Endodermal cell (in vitro differentiated cells): ENCODE measurements at places on chromosomes 5 and 9. TPM values are rescaled to one million over a fixed set of nuclear protein-coding genes. Genes with fewer than 3 reads are reported as not detected.
A peak's percentile ranks its signal among the peaks of the same experiment; 100 is the strongest.

THOC3 gene
- 52.3 to 73.7 TPM (median 66.7 TPM) in 3 replicates for total RNA-seq

MTMR12 gene
- total RNA-seq = 22.8 to 33.3 TPM (median 31.0 TPM) in 3 replicates

GOLPH3 gene
- 78.3 to 89.6 TPM (median 89.4 TPM) in 3 replicates for total RNA-seq

SPATA31C1 gene
- not detected in 3 replicates for total RNA-seq

SV2C gene
- total RNA-seq = not detected in 3 replicates

FANCG gene
- 85.9 and 94.7 TPM in 2 replicates for total RNA-seq

OCLN gene
- total RNA-seq = 124 to 142 TPM (median 134 TPM) in 3 replicates

LRRC19 gene
- not detected in 3 replicates for total RNA-seq

DNA sequence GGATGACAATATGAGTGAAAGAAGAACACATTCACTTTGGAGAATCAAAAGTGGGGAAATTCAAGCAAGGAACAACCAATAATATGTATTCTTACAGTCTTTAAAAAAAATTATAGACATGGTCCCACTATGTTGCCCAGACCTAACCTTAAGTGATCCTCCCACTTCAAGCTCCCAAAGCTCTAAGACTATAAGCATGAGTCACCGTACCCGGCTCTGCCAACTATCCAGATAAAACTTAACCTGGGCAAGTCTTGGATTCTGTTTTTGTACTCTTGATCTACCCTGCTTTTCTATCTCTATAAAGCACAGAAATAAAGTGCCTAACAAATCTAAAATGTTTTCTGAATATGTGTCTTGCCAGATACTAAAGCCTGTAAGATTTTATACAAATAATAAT lies 30.9 kb downstream of the CEMIP2 start:
- H3K27ac ChIP-seq = no peak overlapping the region
- peaks cover 4% of the 10 kb centered on the region for H3K4me1 ChIP-seq
- peaks cover 52% of the 10 kb centered on the region for H3K36me3 ChIP-seq
- no peak overlapping the region for H3K4me3 ChIP-seq
- H3K27me3 ChIP-seq = no peaks in the 10 kb centered on the region

GRCh38 chr5:37391591-37391990 lies 12.5 kb downstream of the WDR70 start:
- H3K27ac ChIP-seq = no peak overlapping the region
- H3K4me1 ChIP-seq = no peaks in the 10 kb centered on the region
- H3K27me3 ChIP-seq = no peaks in the 10 kb centered on the region
- DNase-seq = no peak
- no peak overlapping the region for H3K4me3 ChIP-seq

DNA sequence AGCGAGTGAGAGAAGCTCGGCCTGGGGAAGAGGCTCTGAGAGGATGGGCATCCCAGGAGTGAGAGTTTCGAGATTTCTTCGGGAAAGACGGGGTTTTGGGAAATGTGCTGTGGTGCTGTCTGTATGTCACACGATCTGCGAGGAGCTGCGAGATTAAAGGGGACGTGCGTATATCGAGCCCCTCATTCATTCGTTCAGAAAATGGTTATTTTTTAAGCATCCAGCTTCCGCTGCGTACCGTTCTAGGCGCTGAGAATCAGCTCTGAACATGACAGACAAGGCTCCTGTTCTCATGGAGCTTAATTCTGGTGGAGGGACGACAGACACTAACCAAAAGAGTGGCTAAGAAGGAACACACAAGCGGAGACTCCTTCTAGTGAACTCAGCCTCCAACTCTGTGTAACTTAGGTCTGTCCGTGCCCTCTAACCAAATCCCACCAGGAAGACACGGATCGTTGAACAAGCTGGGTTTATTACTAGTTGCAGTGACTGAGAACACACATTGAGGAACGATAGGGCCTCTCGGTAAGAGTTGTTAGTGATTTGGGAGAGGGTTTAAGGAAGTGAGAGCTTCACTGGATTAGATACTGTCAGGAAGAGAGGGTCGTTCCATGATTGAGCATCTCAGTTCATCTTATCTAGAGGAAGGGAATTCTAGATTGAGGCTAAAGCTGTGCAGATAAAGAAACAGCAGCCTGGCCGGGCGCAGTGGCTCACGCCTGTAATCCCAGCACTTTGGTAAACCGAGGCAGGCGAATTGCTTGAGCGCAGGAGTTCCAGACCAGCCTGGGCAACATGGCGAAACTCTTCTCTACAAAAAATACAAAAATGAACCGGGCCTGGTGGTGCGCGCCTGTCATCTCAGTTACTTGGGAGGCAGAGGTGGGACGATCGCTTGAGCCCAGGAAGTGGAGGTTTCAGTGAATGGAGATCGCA lies 1.0 kb upstream of the FBXW11 start:
- peaks cover 19% of the 10 kb centered on the region for H3K4me1 ChIP-seq
- peak; percentile 71 for DNase-seq
- H3K36me3 ChIP-seq = no peaks in the 10 kb centered on the region
- H3K27me3 ChIP-seq = no peaks in the 10 kb centered on the region

DNA sequence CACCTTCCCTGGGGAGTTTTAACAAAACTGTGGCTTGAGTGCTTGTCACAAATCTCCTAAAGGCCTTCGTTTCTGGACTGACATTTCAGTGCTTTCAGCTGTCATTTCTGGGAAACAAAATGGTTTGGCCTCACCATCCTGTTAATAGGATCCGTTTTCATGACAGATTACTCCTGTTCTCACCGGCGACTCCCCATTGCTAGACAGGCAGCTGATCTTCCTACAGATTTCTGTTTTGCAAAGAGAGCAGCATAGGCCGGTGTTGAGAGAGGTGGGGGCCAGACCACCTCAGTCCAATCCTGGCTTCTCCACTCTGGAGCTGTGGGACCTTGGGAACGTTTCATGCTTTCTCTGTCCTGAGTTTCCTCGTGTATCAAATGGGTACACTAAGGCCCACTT lies 75.5 kb upstream of the OTULINL start:
- DNase-seq = no peak
- H3K4me3 ChIP-seq = no peak overlapping the region
- no peaks in the 10 kb centered on the region for H3K4me1 ChIP-seq
- peaks cover 16% of the 10 kb centered on the region for H3K36me3 ChIP-seq
- H3K27ac ChIP-seq = no peak overlapping the region
- H3K27me3 ChIP-seq = no peaks in the 10 kb centered on the region

DNA sequence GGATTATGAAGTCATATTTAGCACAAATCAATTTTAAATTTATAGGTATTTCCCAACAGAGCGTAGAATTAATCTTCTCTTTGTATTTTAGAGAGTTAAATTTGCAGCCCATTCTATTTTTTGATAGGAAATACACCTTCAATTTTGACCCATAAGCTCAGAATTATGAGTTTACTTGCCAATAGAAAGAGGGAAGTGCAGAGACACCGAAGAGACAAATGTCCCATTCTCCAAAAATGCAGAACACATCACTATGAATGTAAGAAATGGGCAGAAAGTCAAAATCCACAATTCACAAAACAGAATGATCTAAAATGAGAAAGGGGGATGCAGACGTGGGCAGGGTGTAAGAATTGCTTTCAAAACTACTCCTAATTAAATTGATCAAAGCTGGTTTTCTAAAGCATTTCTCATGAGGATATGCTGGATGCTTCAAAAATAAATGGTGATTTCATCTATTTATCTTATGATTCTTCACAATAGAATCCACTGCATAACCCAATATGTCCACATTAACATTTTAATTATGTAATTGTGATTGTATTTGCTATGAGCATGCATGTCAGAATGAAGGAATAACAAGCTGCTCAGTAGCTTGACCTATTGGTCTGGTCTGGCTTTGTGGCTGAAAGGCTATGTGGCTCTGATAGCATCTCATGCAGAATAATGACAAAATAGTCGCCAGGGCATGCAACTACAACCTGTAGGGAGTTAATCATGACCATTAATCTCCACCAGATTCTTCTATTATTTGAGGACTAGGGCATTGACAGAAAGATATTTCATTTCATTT lies 550.1 kb upstream of the CDH18 start:
- no peaks in the 10 kb centered on the region for H3K4me1 ChIP-seq
- H3K36me3 ChIP-seq = no peaks in the 10 kb centered on the region
- H3K4me3 ChIP-seq = no peak overlapping the region
- no peak for DNase-seq
- H3K27ac ChIP-seq = no peak overlapping the region
- H3K27me3 ChIP-seq = no peaks in the 10 kb centered on the region

DNA sequence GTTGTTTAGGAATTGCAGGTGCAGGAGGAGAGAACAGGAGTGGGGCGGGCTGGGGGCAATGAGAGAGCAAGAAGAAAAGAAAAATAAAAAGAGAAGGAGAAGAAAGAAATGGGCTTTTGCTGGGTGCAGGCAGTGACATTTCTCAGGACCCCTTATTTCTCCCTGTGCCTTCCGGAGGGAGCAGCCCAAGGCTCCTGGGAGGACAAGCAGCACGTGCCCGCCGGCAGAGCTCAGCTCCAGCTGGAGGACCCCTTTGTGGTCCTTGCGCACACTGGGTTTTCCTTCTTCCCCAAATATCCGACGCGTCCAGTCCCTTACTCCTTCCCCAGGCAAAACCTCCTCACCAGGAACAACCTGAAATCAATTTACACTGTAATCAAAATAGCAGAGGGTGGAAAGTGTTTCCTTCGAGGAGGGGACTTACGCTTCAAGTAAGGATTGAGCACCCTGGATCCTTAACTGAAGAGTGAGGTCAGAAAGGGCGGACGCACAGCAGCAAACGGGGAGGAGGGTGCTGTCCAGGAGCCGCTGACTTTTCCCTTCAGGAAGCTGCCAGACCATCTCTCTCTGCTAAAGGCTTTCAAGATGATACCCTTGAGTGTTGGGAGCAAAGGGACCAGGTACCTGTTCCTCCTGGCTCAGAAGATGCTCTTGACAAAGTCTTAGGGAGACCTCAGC lies 2.1 kb downstream of the BTNL9 start:
- no peak overlapping the region for H3K27ac ChIP-seq
- H3K4me3 ChIP-seq = no peak overlapping the region
- H3K4me1 ChIP-seq = no peaks in the 10 kb centered on the region
- H3K36me3 ChIP-seq = no peaks in the 10 kb centered on the region
- DNase-seq = no peak

- H3K4me3 ChIP-seq = no peak overlapping the region
- no peaks in the 10 kb centered on the region for H3K36me3 ChIP-seq
- peaks cover 14% of the 10 kb centered on the region for H3K4me1 ChIP-seq
- no peak overlapping the region for H3K27ac ChIP-seq
- H3K27me3 ChIP-seq = no peaks in the 10 kb centered on the region
These were observed 7.9 kb downstream of the PDE6A start for GRCh38 chr5:149936700-149937091.

GRCh38 chr5:54793468-54794134 lies 191.8 kb downstream of the ESM1 start:
- no peak for DNase-seq
- H3K36me3 ChIP-seq = no peaks in the 10 kb centered on the region
- H3K27ac ChIP-seq = no peak overlapping the region
- H3K27me3 ChIP-seq = no peaks in the 10 kb centered on the region

DNA sequence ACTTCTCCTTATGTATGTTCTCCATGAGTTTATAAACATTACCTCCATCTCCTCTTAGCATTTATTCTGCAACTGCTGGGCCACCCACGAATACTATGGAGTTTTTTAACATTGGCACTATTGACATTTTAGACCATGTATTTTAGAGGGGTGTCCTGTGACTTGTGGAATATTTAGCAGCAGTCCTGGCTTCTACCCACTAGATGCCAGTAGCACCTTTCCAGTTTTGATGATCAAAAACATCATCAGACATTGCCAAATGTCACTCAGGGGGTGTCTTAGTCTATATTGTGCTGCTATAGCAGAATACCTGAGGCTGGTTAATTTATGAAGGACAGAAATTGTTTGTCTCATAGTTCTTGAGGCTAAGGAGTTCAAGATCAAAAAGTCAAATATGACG lies 187.5 kb upstream of the RORB start:
- H3K36me3 ChIP-seq = no peaks in the 10 kb centered on the region
- H3K4me1 ChIP-seq = no peaks in the 10 kb centered on the region
- no peaks in the 10 kb centered on the region for H3K27me3 ChIP-seq

DNA sequence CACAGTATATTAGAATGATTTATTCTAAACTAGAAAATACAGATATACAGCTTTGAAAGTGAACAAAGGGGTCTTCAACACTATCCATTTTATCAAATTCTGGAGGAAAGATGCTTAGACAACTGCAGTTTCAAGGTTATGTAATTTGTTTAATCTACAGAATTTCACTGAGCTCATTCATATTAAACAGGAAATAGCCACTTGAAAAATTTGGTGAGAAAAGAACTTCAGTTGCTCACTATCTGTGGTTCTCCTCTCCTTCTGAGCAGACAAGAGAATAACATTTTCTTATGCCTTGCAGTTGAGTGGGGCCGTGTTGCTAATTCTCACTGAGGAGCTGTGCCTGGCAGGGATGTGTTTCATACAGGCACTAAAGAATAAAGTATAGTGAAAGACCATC lies 1428.2 kb downstream of the CDH12 start:
- no peak for DNase-seq
- H3K27ac ChIP-seq = no peak overlapping the region
- H3K27me3 ChIP-seq = no peaks in the 10 kb centered on the region
- H3K4me1 ChIP-seq = no peaks in the 10 kb centered on the region

- no peaks in the 10 kb centered on the region for H3K36me3 ChIP-seq
- no peak for DNase-seq
- H3K4me1 ChIP-seq = no peaks in the 10 kb centered on the region
- no peak overlapping the region for H3K4me3 ChIP-seq
- H3K27me3 ChIP-seq = no peaks in the 10 kb centered on the region
- no peak overlapping the region for H3K27ac ChIP-seq
These were observed 632.3 kb upstream of the TLE4 start for GRCh38 chr9:78939311-78940065.

DNA sequence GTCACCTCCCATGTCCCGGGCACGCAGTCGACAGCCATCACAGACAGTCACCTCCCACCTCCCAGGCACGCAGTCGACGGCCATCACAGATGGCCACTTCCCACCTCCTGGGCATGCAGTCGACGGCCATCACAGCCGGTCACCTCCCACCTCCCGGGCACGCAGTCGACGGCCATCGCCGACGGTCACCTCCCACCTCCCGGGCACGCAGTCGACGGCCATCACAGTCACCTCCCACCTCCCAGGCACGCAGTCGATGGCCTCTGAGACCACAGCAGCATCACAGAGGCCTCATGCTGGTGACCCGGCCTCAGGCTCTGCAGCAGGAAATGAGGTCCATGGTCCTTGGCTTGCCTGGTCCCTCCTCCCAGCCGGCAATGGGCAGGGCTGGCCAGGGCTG lies 5.5 kb upstream of the SLC6A19 start:
- H3K4me1 ChIP-seq = no peaks in the 10 kb centered on the region
- H3K27ac ChIP-seq = no peak overlapping the region
- no peaks in the 10 kb centered on the region for H3K36me3 ChIP-seq
- DNase-seq = no peak

DNA sequence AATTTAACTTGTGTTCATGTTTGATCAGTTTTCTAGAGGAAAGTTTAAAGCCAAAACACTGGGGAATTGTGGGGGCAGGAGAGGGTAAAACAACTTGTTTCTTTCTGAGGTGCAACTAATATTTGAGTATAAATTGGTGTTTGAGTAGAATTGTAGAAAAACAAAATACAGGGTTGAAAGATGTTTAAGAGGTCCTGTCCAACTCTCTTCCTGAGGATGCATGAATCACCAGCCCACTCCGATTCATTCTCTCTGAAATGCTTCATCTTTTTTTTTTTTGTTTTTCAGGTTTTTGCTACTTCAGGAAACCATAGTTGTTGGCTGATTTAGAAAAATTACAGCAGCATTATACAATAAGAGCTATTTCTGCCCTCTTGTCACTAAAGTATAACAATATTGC lies 42.4 kb upstream of the TMC1 start:
- H3K27me3 ChIP-seq = no peaks in the 10 kb centered on the region
- DNase-seq = no peak
- H3K36me3 ChIP-seq = no peaks in the 10 kb centered on the region
- H3K4me1 ChIP-seq = no peaks in the 10 kb centered on the region
- H3K27ac ChIP-seq = no peak overlapping the region
- no peak overlapping the region for H3K4me3 ChIP-seq

GRCh38 chr5:82347201-82347865 lies 69.2 kb upstream of the RPS23 start:
- H3K4me3 ChIP-seq = no peak overlapping the region
- peak; percentile 53 for DNase-seq
- H3K4me1 ChIP-seq = peaks cover 2% of the 10 kb centered on the region
- peak overlapping the region; percentile 61 for H3K27ac ChIP-seq
- no peaks in the 10 kb centered on the region for H3K36me3 ChIP-seq
